ENCODE measurements at places on chromosomes 6 and 20.

- no peak for DNase-seq
Observed at GRCh38 chr6:27684264-27685211, 211.6 kb upstream of the ZNF184 start.

DNA sequence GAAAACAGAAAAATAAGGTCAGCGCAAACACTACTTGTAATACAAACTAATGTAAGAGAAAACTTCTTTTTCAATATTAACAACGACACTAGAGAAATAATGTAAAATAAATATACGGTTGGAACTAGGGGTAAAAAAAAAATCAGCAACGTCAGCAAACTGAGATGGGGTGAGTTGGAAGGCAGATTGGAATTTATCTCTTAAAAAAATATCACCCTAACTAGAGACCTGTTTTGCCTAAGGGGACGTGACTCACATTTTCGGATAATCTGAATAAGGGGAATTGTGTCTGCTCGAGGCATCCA, 705 bp upstream of the UTRN start:
- no peak for DNase-seq

GRCh38 chr6:108958900-108959770, 110.9 kb downstream of the ARMC2 start:
- no peak for DNase-seq

GRCh38 chr6:28985462-28986164, 19.5 kb downstream of the ZNF311 start:
- DNase-seq = peak; percentile 93

DNA sequence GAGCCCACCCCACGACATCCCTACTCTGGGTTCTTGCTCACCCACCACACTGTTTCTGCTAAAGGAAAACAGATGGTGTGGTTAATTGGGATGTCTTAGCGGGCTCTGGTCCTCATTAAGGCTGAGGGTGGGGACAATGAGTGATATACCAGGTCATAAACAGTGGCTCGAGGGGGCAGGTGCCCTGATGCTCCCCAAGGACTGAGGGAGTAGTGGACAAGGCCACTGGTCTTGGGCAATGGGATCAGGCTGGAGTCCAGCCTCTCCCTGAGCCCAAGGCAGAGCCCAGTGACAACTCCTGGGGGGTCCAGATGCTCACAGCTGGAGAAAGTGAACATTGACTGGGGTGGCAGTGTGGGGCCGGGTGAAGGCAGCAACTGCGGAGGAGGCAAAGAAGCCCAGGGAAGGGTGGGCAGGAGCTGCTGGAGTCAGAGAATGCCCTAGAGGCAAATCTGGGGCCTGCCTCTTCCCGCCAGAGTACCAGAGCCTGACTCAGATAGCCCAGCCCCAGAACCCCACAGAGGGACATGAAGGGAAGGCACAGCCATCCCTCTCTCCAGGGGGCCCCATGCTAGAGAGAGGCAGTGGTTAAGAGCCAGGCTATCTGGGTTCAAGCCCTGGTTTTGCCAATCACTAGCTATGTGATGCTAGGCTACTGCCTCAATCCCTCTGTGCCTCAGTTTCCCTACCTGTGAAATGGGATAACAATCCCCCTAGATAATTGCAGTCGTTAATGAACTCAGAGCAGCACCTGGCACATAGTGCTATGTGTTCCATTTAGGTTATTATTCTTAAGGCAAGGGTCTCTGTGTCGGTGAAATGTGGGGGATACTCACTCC, 72.3 kb downstream of the MRPL14 start:
- DNase-seq = no peak

DNA sequence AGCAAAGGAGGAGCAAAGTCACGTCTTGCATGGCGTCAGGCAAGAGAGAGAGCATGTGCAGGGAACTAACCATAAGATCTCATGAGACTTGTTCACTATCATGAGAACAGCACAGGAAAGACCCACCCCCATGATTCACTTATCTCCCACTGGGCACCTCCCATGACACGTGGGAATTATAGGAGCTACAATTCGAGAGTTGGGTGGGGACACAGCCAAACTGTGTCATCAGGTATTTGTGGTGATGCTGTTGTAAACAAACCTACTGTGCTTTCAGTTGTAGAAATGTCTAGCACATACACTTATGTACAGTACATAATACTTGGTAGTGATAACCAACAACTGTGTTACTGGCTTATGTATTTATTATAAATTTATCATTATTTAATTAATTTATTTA, 128.3 kb downstream of the UTRN start:
- no peak for DNase-seq

GRCh38 chr20:64074963-64075362, 4.4 kb downstream of the RGS19 start:
- DNase-seq = no peak

DNA sequence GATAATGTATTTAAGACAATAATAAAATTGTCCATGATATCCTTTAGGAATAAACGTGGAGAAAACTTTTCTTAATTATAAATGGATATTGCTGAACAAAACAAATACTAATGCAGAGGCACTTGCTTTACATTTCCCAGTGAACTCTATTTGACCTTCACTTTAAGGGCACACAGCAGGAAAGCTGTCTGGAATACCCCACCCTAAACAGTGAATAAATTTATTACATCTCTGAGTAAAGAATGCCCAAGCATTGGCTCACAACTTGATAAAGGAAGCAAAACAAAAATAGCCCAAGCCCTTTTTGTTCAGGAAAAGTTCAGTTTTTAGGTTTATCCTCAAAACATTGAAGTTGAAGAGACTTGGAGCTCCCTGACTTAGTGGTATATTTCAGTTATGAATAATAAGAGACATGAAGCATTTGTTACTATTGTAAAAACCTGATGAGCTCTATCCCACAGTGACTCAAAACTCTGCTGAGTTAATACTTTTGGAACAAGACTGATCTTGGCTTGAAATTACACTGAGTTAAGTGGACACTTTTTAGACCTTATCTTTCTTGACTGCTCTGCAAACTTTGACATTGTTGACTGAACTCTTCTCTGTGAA, 353.9 kb downstream of the BCKDHB start:
- DNase-seq = no peak

DNA sequence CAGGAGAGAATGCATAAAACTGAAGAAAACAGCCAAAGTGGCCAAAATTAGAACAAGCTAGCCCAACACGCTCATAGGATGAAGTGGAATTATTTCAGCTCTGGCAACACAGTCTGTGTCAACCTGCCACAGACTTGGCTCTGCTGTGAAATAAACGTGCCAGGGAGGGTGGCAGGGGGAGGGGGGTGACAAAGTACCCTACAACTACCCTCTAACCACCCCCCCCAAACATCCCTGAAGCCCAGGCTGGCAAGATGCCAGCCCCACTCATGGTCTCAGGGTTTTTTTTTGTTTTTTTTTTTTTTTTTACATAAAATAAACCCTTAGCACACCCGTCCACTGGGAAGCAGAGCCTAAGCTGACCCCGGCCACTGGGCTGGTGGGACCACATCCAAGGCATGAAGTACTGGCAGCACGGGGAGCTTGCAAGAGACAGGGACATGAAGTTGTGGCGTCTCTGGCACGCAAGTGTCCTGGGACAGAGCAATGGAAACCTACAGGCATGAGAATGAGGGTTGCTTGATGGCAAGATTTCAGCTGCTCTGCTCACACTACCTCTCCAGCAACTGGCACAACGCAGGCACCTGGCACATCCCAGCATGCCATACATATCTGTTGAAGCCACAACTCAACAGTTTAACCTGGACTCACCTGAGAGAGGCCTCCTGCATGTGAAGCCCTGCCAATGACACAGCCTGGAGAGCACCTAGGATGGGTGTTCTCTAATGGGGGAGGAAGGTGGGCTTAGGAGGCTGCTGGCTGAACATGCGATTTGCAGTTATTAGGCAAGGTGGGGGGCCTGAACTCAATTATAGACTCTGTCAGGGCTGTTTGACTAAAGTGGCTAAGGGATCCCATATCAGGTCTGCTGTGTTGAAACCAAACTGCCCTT, 76.4 kb downstream of the TRAM2 start:
- DNase-seq = no peak

DNA sequence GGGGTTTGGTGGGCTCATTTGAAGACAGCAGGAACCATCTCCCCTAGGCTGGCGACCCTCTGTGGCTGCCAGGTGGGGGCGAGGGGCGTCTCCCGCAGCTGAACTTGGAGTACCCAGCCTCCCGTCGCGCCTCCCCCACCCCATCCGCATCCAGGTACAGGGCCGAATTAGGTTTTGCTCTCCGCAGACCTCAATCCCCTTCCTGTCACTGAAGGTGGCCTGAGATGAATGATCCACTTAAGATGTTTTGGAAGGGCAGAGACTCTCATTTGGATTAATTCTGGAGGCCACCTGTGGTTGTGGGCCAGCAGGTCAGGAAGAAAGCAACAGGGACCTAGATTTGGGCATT, 493 bp downstream of the CD83 start:
- no peak for DNase-seq

GRCh38 chr6:153989989-153990388, 49.1 kb upstream of the OPRM1 start:
- no peak for DNase-seq

DNA sequence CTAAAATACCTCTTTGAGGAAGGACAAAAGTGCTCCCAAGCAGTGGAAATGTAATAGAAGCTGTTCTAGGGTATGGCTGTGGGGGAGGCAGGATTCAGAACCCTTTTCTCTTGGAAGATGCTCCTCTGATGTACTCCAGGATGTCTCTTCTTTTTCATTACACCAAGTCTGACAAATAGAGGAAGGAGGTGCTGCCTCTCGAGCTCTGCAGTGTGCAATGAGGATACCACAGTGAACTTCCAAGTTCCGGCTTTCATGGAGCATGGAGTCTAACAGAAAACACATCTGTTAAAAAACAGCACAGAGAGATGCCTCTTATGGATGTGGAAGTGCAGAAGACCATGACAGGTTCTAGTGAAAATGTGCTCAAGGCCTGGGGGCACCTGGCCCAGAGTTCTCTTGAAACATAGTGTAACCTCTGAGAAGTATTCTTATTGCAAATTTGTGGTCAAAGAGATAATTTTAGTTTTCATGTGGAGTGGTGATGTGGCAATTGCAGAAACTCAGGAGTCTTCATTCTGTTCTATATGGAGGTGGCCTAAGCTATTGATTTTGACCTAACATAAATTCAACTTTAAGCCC, 362.0 kb upstream of the CITED2 start:
- DNase-seq = no peak

DNA sequence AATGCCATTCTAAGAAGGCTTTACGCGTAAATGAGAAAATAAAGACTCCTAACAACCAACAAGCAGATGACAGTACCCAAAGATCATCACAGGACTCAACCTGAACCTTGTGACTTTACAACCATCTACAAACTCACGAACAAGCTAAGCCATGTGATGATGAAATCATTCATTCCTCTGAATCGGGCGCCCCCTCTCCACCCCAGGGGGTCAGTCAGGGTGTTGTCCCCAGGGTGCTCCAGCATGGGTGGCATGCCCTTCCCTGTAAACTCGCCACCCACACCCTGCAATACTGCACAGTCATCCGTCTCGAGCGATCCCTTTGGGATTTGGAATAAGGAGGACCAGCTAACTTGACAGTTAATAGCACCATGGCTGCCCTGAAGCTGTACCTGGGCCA, 12.6 kb downstream of the SERPINB6 start:
- DNase-seq = no peak

GRCh38 chr6:88814909-88815308, 148.5 kb downstream of the RNGTT start:
- no peak for DNase-seq

GRCh38 chr6:50102676-50103075, 52.9 kb upstream of the DEFB112 start:
- no peak for DNase-seq

DNA sequence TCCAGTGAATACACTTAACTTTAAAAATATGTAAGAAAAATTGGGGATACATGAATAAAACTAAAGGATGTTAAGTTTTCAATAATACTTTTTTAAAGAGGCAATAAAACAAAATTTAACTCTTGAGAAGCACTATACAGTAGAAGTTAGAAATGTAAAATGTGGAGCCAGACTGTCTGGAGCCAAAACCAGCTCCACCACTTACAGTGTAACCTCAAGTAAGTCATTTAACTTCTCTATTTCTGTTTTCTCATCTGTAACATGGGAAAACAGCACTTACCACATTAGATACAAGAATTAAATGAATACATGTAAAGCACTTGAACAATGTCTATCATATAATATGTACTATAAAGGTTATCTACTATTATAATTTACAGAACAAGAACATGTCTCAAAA, 6.7 kb downstream of the ATG5 start:
- no peak for DNase-seq

GRCh38 chr6:159695984-159696383, 2.9 kb upstream of the SOD2 start:
- DNase-seq = no peak

- DNase-seq = no peak
Observed at GRCh38 chr6:121912905-121913304, 477.5 kb downstream of the GJA1 start.

- DNase-seq = no peak
Observed at GRCh38 chr6:67450641-67451040, 1184.4 kb upstream of the ADGRB3 start.

DNA sequence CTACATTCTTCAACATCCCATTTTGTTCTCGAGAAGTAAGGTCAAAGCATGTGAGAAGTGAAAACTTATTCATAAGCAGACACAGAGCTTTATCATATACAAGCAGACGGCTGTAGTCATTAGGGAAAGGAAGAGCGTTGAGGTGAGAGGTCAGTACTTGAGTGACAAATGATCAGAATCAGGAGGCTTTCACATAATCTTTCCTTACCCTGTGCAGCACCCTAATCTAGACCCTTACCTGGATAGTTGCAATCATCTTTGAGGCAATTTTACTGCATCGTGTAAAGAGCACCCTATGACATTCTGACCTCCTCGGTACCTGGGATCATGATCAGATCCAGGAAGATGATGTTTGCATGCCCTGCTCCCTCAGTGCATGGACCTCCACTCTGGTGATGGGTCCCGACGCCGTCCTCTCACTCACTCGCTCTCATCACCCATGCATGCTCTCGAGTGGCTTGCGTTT, 62.7 kb downstream of the RNF182 start:
- DNase-seq = no peak

- no peak for DNase-seq
Observed at GRCh38 chr6:92522589-92522988, 896.8 kb downstream of the EPHA7 start.

DNA sequence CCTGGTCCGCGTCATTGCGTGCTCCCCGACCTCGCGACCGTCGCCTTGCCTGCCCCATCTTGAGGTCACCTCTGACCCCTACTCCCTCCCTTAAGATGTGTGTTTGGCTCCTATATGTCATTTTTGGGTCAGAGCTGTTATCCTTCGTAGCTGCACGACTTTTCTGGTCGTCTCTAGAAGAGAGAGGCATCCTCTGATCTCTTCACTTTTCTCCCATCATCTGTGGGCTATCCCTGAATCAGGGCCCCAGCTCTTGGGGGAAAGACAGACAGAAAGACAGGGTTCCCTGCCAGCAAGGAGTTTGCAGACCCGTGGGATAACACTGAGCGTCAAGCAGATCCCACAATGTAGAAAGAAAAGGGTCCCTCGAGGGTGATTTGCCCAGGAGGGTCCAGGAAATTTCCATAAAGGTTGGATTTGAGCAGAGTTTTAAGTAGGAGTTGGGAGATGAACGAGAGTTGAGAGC, 555 bp downstream of the FAM120B start:
- DNase-seq = no peak

- no peak for DNase-seq
Observed at GRCh38 chr6:16146028-16146427, 17.1 kb downstream of the MYLIP start.

All from sigmoid colon (tissue), 7 donors.